Panc1 (cell line): ENCODE measurements at places on chromosomes 5 and 9.

GRCh38 chr5:143676802-143677201 lies 135.2 kb upstream of the HMHB1 start:
- no peak for DNase-seq

DNA sequence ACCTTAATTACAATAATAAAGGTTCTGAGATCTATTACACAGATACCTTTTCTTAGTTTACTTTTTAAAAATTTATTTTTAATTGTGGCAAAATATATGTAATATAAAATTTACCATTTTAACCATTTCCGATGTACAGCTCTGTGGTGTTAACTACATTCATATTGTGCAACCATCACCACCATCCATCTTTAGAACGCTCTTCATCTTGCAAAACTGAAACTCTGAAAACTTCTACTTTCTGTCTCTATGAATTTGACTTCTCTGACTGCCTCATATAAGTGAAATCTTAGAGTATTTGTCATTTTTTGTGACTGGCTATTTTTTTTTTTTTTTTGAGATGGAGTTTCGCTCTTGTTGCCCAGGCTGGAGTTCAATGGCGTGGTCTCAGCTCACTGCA lies 26.8 kb downstream of the WWC1 start:
- DNase-seq = no peak

- DNase-seq = no peak
Observed at GRCh38 chr9:27462846-27463245, 61.2 kb upstream of the IFNK start.

DNA sequence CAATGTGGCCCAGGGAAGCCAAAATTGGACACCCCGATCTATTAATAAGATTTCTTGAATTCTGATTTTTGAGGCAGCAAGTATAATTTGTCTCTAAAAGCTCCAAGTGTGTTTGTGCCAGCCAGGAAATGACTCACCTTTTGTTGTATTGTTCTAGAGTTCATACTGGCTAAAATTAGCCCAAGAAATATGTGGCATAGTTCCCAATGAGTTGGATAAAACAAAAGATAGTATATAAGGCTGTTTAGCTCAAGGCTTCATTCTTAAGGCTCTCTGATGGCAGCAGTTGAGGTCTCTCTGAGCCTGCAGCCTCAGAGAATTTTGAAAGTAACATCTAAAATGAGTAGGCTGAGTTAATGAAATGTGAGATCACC lies 21.6 kb downstream of the HMGXB3 start:
- DNase-seq = peak; percentile 78

DNA sequence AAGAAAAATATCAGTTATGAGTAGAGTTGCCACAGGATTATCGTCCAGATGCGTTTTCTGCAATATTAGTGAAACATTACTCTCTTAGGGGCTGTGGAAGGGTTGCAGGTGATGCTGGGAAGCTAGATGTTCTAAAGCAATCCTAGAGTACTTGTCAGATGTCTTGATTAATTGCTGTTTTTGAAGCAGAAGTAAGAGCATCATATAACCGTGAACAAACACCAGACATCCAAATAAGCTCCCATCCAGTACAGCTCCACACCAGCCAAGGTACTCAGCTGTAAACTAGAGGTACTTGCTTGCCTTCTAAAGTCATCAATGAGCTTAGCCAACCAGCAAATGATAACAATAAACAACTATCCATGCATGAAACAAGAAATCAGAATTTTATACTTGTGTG lies 131.1 kb downstream of the ST8SIA4 start:
- no peak for DNase-seq

GRCh38 chr5:67146574-67146973 lies 50.0 kb downstream of the CD180 start:
- no peak for DNase-seq

- DNase-seq = peak; percentile 18
Observed at GRCh38 chr5:65663804-65664521, 39.1 kb downstream of the SHLD3 start.

- peak; percentile 33 for DNase-seq
Observed at GRCh38 chr9:14768405-14769229, 46.1 kb upstream of the CER1 start.

- no peak for DNase-seq
Observed at GRCh38 chr5:55521881-55522280, 12.9 kb downstream of the PLPP1 start.

GRCh38 chr9:38705917-38706316 lies 14.0 kb downstream of the FAM240B start:
- no peak for DNase-seq

DNA sequence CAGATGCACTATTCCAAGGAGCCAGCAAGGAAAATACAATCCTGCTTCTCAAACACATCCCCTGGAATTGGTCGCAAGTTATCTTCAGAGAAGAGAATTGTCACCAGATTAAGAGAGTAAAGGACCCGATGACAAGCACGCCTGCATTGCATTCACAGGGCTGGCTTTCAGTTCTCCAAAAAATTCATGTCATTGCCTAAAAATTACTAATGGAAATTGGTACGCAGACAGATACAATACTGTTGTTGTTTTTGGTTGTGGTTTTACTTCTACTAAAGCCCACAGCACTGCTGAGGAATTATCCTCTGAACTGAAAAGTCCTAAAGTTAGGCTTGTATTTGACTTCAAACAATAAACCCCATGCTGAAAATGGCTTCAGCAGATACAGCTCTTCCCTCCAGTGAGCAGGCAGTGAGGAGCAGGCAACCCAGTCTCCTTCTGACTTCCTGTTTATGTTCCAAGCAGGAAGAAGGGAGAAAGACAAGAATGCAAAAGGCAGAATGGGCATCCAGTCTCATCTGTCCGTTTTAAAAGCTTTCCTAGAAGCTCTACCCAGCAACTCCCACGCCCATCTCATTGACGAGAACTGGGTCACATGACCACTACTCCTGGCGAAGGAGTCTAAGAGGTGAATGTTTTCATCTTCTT lies 80.6 kb upstream of the ZNF366 start:
- no peak for DNase-seq

- peak; percentile 72 for DNase-seq
Observed at GRCh38 chr5:177447611-177448243, 1.1 kb downstream of the PRR7 start.

DNA sequence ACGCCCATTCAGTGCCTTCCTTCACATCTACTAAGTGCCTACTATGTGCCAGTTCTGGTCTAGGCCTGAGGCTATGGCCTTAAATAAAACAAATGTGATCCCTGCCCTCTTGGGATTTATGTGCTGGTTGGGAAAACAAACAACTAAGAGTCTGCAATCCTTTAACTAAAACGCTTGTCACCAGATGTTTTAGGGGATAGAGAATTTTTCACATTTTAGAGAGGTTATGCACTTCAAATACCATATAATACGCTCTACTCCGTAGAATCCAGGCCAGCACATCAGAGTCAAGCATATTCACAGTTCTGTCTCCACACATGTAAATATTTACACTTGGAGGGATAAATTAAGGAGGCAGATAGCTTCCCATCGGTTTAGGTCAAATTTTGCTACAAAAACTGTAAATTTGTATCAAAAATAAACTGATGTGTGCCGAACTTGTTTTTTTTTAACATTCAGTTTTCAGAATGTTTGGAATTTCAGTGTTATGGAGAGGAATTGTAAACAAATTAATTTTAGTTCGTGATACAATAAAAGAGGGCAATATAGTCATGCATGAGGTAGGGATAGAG lies 22.0 kb upstream of the ADRA1B start:
- DNase-seq = no peak

GRCh38 chr9:108133680-108134079 lies 644.1 kb upstream of the KLF4 start:
- no peak for DNase-seq

GRCh38 chr9:126114409-126114760 lies 212.2 kb upstream of the MVB12B start:
- DNase-seq = no peak

- DNase-seq = no peak
Observed at GRCh38 chr5:127577458-127577857, 60.0 kb downstream of the PRRC1 start.

- no peak for DNase-seq
Observed at GRCh38 chr5:56426693-56427092, 193.6 kb upstream of the ANKRD55 start.

DNA sequence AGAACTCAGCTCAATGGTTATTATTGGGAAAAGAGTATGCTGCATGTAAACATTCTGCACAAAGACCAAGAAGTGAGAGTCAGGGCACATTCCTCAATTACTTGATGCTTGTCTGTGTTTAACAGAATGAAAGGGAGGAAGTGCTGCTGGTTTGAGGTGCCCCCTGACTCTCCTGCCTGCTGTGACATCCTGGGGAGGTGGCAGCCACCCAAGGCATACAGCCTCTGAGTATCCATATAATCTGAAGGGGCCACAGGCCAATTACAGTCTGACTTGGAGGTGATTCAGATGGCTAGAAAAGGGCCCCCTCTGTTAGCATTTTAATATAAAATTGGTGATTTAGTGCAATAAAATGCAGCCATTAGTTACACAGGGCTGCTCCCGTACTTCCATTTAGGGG lies 313.8 kb downstream of the ASTN2 start:
- no peak for DNase-seq

GRCh38 chr9:35681341-35682002 lies 7.7 kb downstream of the CA9 start:
- DNase-seq = no peak

DNA sequence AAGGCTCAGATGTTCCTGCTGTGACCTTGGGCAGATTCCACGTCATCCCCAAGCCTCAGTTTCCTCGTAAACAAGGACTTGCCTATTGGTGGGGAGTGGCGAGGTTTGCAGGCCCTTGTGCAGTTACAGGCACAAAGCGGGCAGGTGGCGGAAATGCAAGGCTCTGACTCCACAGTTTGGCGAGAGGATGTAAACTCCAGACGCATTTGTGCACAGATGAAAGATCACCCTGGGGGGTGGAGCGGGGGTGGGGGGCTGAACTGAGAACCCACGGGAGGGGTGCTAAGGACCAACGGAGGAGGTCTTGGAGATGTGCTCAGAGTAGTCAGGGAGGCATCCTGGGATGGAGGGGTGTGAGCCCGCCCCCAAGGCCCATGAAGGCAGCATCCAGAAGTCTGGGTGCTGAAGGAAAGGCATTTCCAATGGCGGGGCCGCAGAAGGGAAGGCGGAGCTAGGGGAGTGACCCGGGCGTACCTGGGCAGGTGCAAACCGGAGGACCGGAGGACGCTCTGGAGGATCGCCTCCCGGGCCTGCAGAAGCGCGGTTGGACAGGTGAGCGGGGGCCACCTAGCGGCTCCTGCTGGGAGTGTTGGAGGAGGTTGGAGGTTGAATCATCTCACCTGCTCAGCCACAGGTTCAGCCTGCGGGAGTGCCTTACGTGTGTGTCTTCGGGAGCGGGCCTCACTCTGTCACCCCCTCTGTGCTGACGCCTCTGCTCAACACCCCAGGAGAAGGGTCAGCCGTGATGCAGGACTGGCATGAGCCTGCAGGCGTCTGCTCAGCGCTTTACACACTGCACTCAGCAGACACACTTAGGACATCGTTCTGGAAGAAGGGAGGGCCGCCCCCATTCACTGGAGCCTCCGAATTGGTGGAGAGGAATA lies 1.9 kb upstream of the FIBCD1 start:
- no peak for DNase-seq

DNA sequence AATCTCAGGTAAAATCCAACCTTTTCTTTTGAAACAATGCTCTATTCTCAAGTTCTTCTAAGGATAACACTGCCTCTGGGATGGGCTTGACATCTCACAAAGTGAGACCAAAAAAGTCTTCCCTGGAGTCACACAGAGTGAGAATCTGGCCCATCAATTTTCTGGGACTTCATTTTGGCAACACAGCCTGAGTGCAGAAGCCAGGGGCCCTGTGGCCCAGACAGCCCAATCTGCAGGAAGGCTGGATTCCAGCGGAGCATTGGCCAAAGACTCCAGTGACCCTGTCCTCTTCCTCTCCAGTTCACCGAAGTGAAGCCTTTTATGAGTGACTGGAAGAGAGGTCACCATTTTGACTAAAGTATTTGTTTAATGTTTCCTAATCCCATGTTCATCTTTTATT lies 105.1 kb downstream of the PLK2 start:
- no peak for DNase-seq

GRCh38 chr5:127423173-127423798 lies 94.2 kb upstream of the PRRC1 start:
- no peak for DNase-seq

DNA sequence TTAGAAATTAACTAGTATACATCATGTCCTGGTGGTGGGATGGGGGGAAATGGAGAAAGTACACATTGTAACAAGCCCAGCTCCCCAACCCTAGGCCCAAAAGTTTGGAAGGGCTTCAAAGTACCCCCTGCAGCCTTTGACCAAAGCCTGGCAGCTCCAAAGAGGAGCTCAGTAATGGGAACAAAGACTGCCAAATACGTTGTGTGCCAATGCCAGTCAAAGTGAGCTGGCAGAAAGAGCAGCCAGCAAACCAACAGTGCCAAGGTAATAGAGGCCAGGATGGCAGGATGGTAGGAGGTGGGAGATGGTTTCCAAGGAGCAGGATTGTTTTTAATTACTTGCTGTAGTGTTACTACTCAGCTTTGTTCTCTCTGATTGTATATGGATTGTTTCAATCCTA lies 248.3 kb downstream of the COX7C start:
- no peak for DNase-seq

DNA sequence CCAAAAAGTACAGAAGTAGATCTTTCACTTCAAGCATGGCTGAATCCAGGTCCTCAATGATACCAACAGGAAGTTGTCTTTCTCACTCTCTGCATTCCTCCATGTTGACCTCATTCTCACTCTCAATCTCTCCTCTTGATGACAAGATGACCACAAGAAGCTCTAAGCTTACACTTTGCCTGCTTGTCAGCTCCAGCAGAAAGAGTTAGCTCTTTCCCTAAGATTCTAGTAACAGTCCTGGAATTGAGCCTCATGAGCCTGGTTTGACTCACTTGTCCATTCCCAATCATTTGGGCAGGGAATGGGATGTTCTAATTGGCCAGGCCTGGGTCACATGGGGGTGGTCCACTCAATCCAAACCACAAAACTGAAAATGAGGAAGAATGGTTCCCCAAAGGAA lies 3.3 kb upstream of the CLTA start:
- DNase-seq = no peak

GRCh38 chr9:75644649-75645048 lies 245.8 kb upstream of the PCSK5 start:
- no peak for DNase-seq

- no peak for DNase-seq
Observed at GRCh38 chr9:135416664-135417290, 62.8 kb upstream of the PPP1R26 start.

DNA sequence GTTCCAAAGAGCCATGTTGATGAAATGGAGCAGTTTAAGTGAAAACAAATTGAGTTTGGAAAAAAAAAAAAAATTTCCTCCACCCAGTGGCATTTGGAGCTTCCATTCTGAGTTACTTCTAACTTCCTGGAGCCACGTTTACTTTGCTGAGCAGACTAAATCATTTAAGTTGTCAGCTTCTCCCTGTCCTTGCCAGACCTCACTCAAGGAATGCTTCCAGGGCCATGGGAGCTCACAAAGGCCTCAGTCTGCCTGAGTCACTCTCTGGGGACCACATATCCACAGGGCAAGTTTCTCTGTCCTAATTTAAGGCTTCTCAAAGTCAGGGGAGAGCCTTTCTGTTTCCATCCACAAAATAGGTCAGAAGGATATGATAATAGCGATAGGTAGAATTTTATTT lies 210.3 kb upstream of the TNC start:
- no peak for DNase-seq
